ENCODE measurements at places on chromosomes 11 and 22.

- DNase-seq, result no peak
Observed at GRCh38 chr11:70663815-70664214, 265.5 kb downstream of the CTTN start.

GRCh38 chr22:33139937-33140336 is 81.8 kb upstream of the SYN3 start:
- DNase-seq, result no peak

- DNase-seq, result peak; percentile 35
Observed at GRCh38 chr11:12914400-12914912, 94.7 kb upstream of the RASSF10 start.

DNA sequence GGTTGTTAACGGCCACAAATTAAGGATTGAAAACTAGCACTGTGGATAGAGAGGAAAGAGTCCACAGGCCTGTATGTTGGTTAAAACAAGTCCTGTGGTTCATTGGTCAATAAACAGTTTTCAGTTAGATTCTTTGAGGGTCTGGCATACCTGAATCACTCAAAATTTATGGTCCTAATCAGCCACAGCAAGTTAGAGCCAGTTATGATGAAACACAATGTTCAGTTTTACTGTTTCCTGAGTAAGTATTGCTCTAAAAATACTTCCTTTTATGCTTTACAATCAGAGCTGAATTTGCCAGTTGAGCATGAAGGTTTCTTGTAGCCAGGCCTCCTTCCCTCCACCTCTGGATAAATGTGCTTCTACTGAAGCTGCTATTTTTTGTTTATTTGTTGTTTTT is 12.9 kb upstream of the CAT start:
- DNase-seq, result peak; percentile 10

DNA sequence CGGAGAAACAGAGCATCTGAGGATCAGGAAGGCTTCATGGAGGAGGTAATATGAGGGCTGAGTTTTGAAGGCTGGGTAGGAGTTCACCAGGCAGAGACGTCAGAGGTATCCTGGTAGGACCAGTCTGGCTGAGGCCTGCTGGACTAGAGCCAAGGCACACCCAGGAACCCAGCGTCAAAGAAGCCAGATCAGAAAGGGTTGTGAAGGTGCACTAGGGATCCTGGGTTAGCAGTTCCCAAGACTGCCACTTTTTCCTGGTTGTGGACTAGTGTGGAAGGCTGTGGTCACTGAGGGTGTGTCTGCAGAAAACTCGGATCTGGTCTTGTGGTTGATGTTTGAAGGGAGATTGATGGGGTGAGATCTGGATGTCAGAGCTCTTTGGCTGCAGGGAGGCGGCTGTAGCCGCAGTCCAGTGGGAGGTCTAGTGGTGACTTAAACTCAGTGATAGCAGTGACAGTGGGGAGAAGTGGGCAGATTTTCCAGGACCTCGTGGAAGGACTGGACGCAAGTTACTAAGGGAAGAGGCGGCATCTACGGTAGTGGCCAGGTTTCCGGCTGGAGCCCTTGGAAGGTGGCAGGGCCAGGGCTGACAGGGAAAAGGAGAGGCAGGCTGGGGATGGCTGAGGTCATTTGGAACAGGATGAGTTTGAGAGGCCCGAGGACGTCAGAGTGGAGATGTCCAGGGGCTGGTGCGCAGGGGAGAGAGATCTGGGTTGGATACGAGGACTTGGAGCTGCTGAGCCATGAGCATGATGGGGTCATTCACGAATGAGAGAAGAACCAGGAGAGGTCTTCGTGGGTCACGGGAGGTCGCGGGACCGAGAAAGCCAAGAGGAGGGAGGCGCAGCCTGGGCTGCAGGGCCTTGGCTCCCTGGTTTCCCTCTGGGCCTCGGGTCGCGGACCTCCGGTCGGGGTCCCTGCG is 10.9 kb downstream of the RELA start:
- DNase-seq, result no peak

DNA sequence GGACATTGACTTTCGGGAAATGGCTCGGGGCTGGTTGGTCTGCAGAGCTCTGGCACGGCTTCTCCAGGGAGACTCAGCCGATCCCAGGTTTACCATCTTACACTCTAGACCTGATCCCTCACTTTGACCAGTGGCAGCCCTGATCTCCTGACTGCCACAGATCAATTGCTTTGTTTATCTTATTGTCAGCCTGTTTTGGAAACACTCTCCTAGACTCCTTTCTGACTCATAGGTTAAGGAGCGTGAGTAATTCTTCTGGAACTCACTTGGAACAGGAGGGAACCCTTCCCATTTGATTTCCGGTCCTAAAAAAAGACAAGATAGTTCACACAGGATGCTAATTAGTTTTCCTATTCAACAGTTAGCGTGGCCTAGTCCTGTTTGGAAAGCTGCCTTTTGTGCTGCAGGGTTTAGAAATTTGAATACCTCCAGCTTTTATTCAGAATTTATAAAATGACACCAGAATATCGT is 16.0 kb upstream of the BMAL1 start:
- peak; percentile 89 for DNase-seq

DNA sequence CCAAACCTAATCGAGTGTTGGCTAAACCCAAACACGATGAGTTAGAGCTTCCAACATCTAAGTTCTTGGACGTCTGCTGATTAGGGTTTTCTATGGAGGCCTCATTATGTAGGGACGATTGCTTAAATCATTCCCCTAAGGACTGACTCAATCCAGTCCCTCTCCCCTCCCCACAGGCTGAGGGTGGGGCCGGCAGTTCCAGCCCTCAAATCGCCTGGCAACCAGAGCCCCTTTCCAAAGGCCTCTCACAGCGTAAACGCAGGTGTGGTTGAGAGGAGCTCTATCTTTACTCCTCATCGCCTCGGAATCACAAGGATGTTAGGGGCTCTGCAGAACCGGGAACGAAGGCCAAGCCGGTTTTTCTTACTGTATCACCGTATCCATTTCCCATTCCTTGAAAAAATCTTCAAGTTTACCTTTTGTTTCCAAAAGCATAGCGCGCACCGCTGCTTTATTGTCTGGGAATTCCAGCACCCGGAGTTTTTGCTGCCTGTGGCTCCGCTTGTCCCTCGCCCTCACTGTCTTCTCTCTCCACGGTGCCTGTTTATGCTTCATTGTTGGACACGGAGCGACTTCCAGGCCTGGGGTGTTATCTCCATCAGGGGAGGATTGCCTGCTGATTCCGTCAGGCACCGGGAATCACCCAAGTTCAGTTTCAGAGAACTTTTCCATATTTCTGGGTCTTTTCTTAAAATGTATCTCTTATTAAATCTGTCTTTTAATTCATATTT is 13.8 kb upstream of the IFITM3 start:
- DNase-seq, result no peak

DNA sequence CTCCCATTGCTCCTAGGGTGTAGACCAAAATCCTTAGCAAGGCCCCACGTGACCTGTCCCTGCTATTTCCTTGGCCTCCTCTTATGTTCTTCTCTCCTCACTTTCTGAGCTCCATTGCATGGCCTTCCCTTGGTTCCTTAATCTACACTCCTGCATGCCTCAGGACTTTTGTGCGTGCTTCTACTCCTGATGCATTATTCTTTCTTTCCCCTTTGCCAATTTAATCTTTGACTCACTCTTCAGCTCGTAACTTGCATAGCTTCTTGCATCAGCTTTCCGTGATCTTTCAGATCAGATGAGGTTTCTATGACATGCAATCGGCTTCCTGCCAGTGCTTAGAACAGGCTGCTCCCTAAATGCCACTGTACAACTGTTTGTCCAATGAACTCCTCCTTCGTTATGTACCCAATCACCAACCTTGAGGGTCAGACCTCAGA is 261.6 kb upstream of the CADM1 start:
- no peak for DNase-seq
